ENCODE measurements at places on chromosomes 11 and 22.

GRCh38 chr22:23756891-23757290 lies 2.7 kb upstream of the VPREB3 start:
- DNase-seq = no peak

DNA sequence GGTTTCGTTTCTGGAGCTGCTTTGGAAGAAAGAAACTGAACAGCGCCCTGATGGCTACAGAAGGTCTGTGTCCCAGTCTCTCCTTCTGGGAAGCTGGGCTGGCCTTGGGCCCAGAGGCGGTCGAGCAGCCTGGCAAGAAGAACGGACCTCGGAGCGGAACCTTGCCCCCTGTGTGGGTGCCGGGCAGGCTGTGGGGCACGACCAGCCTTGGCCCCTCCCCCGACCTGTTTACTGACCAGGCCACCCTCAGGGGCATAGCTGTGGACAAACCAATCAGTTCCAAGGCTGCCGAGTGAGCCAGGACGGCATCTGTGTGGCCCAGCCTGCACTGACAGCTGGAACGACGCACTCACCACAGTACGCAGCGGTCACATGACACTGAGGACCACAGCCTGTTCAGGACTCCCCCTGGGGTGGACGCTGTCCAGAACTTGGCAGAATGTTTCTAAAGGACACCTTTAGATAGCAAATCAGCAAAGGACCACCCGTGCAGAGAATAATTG lies 7.2 kb downstream of the PIM3 start:
- DNase-seq = no peak

GRCh38 chr11:720642-721246 lies 14.7 kb downstream of the EPS8L2 start:
- no peak for DNase-seq

DNA sequence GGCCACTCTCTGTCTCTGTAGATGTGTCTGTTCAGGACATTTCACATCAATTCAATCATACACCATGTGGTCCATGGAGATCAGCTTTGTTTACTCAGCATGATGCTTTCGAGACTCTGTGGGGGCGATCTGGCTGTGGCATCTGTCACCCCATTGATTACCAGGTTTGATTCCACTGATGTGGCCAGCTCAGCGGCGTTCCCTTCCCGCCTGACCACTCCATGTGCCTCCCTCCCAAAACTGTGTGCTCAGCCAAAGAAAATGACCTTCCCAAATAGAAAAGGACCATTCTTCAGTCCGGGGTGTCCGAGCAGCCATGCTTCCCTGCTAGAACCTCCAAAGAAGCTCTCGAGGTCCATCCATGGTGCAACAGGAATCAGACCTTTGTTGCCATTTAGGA lies 89.1 kb downstream of the BRD1 start:
- no peak for DNase-seq

- DNase-seq = no peak
Observed at GRCh38 chr11:4865855-4866254, 15.8 kb upstream of the OR51T1 start.

DNA sequence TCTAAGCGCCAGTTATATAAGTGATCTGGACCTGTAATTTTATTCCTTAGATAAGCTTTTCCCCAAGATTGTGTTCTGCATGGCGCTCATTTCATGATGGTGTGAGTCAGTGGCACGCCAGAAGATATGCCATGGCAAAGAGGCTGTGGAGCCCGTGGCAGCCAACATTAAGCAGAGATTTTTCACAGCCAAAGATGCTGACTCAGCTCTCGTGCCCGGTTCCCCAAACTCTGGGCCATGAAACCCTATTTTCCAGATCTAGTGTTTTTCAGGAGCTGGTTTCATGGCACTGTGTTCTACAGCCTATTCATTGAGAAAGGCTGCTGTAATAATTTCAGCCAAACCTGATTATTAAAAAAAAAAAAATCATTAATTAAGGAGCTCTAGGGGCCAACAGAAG lies 15.4 kb upstream of the LINC01488 start:
- DNase-seq = no peak

- DNase-seq = no peak
Observed at GRCh38 chr22:19064354-19065054, 57.7 kb downstream of the DGCR2 start.

DNA sequence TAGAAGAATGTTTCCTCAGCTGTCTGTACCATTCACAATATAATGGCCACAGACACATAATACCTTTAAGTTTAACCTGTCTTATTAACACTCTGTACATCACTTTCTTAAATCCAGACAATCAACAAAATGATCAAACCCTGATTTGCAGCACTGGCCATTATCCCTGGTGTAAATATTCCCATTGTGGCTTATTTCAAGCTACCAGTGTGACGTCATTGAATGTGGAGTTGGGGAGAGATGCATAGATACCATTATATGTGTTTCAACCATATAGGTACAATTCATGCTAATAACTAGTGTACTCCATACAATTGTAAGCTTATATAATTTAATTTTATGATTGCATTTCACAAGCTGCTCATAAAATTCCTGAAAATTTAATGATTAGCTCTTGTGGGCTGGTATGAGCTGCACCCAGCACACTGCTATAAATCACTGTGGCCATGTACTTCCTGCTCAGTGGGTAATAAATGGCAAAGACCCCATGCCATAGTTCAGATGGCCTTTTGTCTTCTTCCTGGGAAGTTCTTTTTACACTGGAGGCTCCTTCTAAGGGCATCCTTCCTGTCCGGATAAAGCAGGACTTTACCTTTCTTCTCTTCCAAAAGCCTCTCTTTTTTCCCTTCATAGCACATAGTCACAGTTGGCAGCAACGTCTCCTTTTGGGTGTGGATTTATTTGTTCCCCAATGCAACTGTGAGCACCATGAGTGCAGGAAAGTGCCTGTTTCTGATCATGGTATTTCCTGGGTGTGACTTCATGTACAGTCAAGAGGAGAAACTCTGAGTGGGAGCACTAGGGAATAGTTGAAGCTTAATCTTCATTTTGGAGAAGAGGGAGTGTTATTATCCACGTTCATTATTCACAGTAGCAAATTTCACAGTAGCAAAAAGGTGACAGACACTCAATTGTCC lies 87.8 kb downstream of the MIAT start:
- no peak for DNase-seq

DNA sequence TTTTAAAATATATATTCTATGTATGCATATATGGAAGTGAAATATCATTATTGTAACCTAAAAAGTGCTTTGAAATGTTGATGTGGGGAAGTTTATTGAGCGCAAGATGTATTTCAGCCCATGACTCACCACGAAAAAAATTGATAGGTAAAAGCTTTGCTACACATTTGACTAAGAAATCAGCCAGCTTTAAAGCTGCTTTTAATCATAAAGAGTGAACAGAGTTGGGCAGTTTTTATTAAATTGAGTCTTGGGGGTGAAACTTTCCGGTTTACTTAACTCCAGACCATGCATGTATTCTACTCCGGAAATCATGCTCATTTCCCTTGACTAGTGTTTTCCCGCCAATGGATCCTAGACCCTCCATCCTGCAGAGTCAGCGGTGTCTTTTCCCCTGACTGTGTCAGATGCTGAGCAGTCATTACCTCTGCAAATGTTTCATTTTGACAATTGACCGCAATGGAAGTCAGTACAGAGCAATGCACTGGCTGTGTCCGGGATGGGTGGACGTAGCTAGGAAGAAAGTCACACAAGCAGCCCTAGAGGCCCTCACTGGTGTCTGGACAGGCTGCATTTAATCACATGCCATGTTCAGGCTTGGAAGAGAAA lies 47.2 kb upstream of the MPEG1 start:
- DNase-seq = no peak

DNA sequence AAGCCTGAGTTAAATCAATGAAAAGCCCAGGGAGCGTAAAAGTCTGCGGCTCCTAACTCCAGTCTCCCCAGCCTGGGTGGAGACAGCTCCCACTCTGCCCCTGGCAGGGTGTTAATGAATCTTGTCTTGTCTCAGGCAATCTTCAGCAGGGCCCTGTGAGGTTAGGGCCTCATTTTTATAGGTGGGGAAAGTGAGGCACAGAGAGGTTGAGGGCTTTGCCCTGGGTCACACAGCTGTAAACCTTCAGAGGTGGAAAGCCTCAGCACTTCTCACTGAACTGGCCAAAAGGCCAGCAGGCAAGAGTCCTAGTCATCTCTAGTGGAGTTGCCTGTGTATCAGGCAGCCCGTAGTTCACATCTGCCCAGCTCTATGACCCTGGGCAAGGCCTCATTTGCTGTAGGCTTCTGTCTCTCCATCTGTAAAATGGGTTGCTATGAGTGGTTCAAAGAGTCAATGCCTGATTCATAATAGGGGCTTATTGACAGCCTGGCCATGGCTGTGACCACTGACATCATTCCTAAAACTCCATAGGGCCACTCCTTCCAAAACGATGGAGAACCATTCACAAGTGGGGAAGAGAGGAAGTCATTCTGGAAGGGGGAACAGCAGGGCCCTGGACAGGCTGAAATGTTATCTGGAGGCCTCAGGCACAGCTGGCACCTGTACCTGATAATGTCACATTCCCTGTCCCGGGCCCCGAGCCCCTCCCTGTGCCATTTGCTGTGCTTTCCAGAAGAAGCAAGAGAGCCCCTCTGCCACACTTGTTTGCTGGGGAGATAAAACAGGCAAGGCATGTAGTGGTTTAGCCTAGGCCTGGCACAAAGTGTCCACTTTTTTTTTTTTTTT lies 6.0 kb downstream of the CBX7 start:
- no peak for DNase-seq

Measured in fibroblast of skin of left quadriceps (primary cell).